Left cardiac atrium (tissue), 4 donors: ENCODE measurements at places on chromosomes 5 and 9. TPM values are rescaled to one million over a fixed set of nuclear protein-coding genes. Genes with fewer than 3 reads are reported as not detected.

Gene PRELID2
- total RNA-seq, result 23.1 TPM

Gene SLC25A48
- 0.76 TPM for total RNA-seq

Gene MARCHF3
- total RNA-seq, result 23.8 TPM

Gene SKP1
- total RNA-seq, result 436 TPM

Gene ARRDC3
- total RNA-seq, result 18.9 TPM

Gene SAXO1
- total RNA-seq, result not detected

Gene PCDHB16
- total RNA-seq, result 2.6 TPM

Gene NRG2
- 1.3 TPM for total RNA-seq

- peak; percentile 44 for DNase-seq
Measured at GRCh38 chr5:154756009-154756867, 1.1 kb downstream of the LARP1 start.

DNA sequence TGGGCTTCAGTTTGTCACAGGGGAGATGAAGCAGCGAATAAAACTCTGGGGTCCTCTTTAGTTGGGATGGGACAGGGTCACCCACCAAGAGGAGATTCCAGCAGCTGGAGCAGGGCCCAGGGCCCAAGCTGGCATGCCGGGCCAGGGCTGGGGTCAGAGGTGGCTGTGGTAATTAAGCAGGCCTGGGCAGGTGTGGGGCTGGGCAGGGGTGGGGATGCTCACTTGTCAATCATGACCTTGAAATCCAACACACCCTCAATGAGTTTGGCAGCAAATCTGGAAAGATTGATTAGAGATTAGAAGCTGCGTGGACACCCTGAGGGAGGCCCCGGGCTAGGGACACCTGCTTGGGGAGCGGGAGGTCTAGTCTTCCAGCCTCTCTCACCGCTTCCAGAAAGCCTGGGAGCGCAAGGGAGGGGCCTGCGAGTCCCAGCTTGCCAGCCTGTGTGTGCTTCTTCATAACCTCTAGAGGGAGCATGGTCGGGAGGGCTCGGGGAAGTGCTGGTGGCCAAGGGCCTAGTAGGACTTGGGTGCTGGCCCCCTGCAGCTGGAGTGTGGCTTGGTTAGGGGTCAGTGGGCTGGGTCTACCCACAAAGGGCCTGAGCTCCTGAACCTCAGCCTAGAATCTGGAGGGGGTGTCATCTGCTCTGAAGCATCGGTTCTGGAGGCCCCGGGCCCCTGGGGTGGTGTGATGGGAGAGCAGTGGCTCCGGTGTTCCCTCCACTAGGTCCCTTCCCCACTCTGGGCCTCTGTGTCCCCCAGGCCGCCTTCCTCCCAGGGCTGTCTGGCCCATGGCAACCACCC, 7.6 kb downstream of the CRAT start:
- peak; percentile 45 for DNase-seq

- no peak for DNase-seq
Measured at GRCh38 chr9:81850724-81851123, 77.5 kb upstream of the SPATA31D4 start.

DNA sequence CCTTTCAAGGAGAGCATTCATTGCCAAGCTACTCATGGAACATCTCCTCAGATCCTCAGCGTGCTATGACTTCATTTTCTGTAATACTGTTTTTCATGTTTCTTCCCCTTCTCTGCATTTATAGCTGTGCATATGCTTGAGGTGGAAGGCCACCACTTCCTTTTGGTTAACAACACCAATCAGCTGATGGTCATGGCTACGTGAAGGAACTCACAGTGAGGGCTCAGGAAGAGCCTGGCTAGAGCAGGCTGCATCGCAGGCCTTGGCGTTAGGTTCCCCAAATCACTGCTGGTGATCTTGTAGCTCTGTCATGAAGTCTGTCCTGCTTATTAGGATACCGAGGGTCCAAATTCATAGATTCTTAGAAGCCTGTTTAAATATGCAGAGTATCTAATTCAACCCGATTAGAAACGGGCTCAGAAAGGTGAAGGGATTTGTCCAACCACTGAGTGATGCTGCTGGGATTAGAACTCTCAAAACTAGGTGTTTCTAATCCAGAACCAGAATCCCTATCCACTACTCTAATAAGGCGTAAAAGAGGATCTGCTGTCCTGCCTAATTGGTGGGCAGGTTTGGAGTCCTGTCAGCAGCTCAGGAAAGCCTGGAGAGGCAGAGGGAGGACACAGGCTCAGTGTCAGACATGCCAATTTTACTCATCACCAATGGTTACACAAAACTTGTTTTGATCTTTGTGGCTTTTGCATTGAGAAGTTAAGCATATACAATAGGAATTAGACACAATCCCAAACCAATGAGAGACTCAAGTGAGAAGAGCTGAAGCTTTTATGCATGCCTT, 7.5 kb downstream of the SYK start:
- no peak for DNase-seq

DNA sequence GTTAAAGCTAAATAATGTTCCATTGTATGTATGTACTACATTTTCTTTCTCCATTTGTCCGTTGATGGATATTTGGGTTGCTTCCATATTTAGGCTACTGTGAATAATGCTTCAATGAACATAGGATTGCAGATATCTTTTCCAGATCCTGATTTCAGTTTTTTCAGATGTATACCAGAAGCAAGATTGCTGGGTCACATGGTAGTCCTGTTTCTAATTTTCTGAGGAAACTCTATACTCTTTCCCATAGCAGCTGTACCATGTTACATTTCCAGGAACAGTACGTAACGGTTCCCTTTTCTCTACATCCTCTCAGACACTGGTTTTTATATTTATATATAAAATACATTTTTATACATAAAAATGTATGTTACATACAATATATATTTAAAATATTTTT, 121.8 kb downstream of the GCNT1 start:
- DNase-seq, result no peak

DNA sequence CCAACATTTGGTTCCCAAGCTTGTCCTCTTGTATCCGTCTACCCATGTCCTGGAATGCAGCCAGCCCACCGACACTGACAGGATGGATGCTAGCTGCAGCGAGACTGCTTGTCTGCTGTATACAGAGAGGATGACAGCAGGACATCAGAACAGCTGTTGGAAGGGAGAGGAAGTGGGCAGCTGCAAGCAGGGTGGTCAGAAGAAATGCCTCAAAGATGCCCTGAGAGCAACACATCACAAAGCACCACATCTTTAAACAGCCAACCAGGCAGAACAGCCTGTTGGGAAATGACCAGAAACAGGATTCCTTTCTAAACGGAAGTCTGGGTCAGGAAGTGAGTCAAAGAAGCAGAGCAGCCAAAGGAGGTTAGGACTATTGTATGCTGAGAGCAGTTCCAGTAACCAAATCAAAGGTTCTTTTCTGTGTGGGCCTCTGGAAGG, 219.1 kb downstream of the NDUFS4 start:
- DNase-seq, result peak; percentile 26

- DNase-seq, result no peak
Measured at GRCh38 chr9:96663506-96664120, 8.5 kb upstream of the PRXL2C start.

DNA sequence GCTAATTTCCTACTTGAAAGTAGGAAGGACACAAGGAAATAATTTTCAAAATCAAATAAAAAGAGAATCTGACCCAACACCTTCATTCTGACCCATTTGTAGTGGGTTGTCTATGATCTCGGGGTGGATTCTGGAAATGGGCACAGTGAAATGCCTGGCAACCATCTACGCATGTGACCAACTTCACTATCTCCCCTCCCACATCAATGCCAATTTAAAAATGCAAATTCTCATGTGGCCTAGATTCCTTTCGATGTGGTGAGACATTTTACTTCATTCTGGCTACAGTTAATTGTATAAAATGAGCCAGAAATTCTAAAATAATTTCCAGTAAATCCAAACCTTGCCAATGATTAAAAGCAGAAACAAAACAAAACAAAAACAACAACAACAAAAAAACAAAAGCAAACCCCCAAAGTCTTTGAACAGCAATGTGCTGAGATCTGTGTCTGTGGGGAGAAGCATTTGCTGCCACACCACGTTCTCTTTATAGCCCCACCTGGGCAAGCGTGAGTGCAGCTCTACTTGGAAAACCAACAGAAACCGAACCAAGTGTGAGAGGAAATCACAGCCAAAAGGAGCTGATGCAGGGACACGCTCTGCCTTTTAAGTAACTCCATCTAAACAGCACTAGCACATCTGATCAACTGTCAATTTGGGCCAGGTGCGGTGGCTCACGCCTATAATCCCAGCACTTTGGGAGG, 59.0 kb downstream of the USP20 start:
- no peak for DNase-seq

DNA sequence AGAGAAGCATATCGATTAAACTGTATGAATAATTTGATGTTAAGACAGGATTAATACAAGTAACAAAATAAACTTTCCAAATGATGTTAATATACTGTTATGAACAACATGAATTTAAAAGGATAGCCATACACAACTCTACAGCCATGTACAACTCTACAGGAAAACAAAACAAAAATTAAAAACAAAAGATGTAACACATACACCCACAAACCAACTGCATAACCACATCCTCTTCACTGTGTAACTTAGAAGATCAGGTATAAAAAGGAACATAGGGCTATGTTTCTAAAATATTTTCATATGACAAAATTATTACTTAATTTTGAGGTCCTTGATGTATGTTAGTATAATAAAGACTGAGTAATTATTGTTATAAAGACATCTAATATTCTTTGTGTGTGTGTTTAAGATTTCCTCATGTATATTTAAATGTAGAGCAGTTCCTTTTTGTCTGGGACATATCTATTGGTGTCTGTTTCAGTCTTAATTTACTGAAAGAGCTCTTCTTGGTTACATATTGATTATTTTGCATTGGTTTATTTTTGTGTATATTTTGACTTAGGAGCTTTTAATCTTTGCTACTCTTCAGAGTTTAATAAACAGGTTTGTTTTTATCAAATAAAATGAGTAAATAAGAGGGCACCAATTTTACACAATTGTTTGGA, 966.8 kb upstream of the CTNND2 start:
- no peak for DNase-seq

DNA sequence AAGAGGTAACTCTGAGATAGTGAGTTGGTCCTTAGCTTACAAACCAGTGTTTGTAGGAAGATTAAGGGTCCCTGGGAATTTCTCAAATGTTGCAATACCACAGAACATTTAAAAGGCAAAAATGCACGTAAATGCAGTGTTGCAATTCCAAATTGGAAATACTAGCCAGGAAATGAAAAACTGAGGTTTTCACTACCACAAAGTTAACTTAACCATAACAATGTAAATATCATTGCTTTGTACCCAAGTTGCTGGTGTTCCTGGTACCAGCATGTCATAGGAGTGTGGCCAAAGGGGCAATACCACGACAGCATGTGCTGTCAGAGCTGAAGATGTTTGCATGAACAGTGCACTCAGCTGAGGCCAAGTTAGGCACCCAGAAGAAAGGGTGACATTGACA, 382.9 kb downstream of the GLIS3 start:
- DNase-seq, result no peak

GRCh38 chr5:168432903-168433302, 53.4 kb upstream of the RARS1 start:
- DNase-seq, result no peak

DNA sequence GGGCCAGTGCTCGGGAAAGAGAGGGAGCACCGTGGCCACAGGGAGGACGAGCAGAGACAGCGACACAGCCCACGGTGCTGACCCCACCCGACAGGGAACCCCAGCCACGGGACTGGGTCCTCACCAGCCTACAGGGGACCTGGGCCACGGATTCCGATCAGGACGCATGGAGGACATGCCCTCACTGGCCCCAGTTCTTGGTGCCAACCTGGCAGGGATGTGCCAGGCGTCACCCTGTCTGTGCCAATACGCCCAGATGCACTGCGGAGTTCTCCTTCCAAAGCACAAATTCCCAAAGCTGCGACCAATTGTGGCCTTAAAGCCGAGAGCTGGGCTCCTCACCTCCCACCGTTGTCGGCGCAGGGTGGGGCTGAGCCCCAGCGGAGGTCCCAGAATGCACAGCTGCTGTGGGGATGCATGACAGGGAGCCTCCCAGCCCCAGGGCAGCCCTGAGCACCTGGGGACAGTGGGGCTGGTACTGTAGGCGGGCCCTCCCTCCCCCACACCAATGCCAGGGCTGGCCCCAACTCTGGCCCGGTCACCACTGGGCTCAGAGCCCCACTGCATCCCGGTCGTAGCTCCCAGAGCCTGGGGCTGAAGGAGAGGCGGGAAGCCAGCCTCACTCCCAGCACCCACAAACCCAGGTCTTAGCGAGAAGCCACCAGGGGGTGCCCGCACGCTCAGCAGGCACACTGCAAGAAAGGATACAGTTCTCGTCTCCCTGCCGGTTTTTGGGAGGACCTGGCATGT, 44.2 kb downstream of the NKD2 start:
- no peak for DNase-seq
